ENCODE measurements at places on chromosomes 6 and 20.

DNA sequence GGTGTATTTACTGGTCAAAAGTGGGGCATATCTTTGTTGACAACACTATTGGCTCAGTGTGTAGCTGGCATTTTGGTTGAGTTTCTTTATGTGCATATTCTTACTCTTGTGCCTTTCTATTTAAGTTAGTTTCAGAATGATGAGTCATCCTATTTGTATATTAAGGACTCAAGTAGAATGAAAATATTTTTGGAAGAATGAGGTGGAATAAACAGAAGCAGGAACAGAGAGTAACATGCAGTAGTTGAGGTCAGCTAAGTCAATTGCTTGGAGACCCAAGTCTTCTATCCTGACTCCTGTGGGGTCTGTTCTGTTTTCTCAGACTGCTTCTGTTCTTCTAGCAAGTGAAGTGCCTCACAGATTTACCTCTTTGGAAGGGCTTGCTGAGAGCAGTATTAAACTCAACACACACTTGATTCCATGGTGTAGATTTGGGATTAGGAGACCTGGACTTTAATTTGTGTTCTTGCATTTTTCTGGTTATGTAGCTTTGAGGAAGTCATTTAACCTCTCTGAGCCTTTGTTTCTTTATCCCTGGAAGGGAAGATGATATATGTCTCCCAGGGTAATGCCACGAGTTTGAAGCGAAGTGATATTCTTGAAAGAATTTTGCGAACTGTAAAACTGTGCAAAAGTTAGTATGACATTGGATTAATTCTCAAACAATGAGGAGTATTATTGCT, 324.3 kb downstream of the QKI start:
- DNase-seq: no peak

GRCh38 chr6:81736428-81736827, 16.1 kb downstream of the TENT5A start:
- DNase-seq: no peak

DNA sequence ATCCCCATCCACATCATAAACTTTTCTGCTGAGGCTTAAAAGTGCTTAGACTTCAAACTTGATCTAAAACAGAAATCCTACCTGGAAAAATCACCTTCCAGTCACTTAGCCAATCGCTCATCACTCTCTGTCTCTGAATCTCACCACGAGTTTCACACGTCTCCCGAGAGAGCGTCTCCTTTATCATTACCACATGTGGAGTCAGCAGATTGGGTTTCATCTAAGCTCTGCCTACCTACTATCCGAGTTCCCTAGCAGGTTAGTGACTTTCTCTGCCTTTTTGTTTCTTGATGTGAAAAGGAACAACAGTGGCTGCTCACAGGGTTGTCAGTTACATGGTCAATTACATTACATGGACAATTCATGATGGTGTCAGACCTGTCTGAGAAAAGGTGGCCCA, 286.2 kb downstream of the ESR1 start:
- no peak for DNase-seq

DNA sequence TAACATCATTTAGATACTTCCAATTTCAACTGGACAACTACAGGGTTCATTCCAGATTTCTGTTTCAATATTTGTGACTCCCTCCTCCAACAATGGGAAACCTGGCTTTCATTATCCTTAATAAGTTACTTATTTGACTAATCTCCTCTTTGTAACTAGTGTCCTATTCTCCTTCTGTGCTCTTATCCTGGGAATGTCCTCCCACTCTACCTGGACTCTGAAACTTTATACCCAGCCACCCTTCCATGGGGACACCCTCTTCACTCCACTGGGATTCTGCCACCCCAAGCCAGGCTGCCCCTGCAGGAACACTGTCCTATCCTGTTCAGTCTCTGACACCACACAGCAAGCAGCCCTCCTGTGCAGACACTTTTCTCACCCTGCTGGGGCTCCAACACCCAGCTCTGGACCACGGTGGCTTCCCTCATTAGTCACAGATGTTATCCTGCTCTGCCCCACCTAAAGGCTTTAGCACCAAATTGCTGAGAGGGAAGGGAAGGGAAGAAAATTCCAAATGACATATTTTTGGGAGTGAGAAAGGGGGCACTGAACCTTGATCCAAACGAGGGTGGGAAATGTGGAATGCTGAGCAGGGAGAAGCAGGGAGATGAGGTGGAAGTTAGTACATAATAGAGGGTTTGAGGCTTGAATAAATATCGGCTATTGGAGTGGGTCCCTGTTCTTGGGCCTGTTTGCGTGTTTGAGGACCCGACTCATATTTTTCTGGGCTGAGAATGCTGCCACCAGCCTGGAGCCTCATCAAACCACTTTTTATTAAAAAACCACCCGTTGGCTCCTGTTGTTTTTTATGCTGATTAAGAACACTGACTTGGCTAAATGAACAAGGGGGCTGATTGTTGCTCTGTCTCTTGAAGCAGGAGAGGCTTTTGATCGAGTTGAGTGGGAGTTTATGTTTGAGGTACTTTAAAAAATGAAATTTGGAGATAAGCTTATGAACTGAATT, 54.0 kb upstream of the AKIRIN2 start:
- no peak for DNase-seq

- DNase-seq: no peak
Observed at GRCh38 chr20:56316051-56316450, 42.7 kb upstream of the FAM210B start.

DNA sequence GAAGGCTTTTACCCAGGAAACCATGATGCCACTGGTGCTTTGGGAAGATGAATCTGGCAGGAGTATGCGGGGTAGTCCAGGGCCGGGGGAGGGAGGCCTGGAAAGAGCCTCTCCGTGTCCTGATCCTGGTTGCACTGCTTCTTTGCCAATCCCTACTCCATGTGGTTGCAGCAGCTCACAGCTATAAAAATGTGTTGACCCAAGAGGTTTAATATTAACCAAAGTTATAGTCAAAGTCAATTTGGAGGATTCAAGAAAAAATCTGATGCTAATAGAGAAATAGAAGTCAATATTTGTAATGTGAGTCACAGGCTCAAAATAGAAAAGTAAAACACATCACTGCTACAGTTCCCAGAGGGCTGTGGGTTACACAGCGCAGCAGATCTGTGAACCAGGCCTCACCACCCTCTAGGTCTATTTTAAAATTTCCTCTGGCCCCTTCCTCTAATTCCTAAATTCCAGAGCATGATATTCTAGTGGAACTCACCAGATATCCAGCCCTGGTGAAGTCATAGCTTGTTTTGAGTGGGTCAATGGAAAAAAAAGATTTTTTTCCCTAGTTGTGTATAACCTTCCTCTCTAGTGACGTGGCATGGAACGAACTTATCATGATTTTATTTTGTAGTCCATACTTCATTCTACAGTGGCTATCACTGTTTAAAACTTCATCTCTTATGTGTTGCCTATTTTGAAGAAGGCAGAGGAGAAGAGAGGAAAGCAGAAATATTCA, 63.2 kb upstream of the BMP2 start:
- no peak for DNase-seq

- DNase-seq: no peak
Observed at GRCh38 chr6:160058603-160059215, 62.9 kb upstream of the SLC22A1 start.

GRCh38 chr6:4819706-4820283, 43.6 kb downstream of the CDYL start:
- no peak for DNase-seq

- no peak for DNase-seq
Observed at GRCh38 chr6:39362487-39362865, 40.0 kb upstream of the KCNK16 start.

GRCh38 chr6:47083586-47084047, 41.5 kb upstream of the ADGRF1 start:
- DNase-seq: no peak

- no peak for DNase-seq
Observed at GRCh38 chr20:23659989-23660837, 22.5 kb upstream of the CST3 start.

GRCh38 chr6:168115748-168116437, 36.9 kb upstream of the FRMD1 start:
- no peak for DNase-seq

GRCh38 chr6:24334285-24334684, 23.6 kb downstream of the DCDC2 start:
- DNase-seq: no peak

DNA sequence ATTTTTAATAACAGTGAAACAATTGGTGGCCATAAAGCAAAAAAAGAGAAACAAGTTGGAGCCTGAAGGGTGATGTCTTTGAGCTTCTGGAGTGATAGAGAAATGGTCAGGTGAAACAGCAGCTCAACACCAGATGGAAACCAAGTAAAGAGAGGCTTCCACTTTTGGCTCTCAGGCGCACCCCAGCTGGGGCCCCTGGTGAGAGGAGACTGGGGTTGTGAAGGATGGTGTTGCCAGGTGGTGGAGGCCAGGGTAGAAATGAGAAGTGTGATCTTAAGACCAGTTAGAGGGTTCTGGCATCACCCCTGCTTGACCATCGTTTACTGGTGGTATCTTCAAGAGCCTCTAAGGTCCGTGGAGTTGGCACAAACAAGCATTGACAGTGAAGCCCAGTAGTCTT, 126.0 kb upstream of the AKIRIN2 start:
- DNase-seq: no peak

DNA sequence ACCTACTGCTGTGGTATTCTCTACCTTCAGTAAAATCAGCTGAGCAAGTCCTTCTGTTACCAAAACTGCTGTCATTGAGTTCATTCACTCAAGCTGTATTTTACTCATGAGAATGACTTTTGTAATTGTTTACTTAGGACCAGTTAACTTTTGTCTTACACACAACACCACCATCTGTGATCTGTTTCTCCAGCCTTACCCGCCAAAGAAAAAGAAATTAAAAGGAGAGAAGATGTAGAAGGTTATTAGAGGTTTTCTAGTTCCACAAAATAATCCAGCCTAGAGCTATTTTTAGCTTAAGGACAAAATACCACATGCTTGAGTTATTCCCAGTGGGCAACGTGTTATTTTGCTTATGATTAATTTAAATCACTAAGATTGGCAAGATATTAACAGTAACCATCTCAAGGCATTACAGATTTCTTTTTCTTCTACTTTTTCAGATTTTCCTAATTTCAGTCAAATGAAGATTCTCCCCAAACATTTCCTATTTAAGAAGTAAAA, 38.2 kb downstream of the FAM8A1 start:
- DNase-seq: no peak

DNA sequence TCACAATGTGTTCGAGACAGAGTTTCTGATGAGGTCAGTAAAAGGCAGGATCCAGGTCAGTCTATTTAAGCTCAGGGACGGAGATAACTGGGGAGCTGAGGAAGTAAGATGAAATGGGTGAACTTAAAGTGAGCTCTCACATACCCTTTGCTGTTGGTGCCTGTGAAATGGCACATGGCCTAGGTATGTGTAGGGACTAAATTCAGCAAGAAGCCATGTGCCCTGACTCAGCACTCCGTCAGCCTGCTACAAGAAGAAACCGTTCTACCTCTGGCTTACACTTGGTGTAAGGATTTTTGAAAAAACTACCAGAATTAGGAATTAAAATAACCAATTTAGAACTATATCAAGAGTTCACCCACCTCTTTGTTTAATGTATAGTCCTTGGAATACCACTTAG, 41.1 kb upstream of the TRDN start:
- DNase-seq: no peak

DNA sequence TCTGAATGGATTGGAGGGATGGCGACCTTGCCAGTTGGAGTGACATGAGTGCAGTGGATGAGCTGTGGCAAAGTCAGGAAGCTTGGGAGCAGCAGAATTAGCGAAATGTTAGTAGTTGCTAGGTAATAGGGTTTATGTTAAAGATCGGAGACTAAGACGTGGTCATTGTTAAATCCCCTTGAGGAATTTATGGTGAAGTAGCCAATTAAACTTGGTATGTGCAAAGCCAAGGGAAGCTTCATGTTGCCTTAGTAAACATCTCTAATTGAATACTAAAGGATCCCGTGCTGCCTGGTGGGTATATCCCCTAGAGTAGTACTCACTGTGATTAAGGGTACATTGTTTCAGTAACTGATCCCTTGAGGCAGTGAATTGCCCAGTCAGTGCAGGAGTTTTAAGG, 106.0 kb downstream of the PRIM2 start:
- no peak for DNase-seq
